Posterior cingulate gyrus (tissue), 11 donors: ENCODE measurements at places on chromosomes 3 and 15.
A peak's percentile ranks its signal among the peaks of the same experiment; 100 is the strongest.

GRCh38 chr15:56040081-56041035 is 46.9 kb upstream of the NEDD4 start:
- no peak for DNase-seq

- DNase-seq = peak; percentile 5
Observed at GRCh38 chr15:90029024-90029423, 27.9 kb downstream of the ZNF710 start.

DNA sequence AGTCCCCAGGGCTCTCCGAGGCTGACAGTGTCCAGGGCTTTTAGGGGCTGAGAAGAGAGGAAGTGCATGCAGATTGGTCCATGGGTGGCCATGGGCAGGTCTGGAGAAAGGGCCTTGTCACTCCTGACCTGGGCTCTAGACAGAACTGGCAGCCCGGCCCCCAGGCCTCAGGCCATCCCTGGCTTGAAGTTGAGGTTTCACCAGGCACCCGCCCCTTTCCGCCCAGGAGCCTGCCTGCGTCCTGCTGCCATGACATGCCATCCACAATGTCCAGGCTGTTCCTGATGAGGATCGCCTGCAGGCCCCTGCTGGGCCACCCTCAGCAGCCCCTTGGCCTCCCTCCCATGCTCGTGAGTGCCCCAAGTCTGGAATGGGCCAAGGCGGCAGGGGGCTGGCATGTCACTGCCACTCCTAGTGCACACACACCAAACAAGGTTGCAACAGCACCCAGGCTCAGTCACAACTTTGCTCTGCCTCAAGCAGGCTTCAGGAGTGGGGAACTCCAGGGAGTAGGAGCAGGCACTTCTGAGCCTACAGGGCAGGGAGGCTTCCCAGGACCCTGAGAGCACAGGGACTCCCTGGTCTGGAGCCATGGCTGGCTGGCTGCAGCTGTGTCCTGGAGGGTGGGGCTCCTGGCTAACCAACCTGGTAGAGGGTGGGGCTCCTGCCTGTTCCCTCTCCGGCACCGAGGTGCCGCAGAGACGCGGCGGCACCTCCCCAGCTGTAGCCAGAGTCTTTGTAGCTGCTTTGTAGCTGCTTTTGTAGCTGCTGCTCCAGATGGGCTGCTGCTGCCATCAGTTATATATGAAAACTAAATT is 1457.1 kb upstream of the GBE1 start:
- DNase-seq = peak; percentile 79

DNA sequence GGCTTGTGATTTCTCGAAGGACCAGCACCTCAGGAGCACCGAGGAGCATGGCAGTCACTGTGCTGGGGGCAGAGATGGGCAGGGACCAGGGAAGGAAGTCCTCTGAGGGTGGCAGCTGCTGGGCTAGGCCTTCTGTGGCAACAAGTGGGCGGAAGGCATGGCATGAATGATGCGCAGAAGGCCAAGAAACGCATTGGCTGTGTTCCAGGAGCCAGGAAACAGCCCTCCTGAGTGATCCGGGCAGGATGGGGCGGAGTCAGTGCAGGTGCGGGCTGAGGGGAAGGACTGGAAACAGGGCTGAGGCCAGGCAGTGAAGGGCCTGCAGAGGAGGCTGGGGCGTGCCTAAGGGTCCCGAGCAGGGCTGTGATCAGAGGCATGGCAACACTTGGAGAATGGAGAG is 23.6 kb downstream of the MRPS11 start:
- DNase-seq = no peak

GRCh38 chr3:194137506-194138474 is 1.8 kb downstream of the HES1 start:
- DNase-seq = peak; percentile 85

DNA sequence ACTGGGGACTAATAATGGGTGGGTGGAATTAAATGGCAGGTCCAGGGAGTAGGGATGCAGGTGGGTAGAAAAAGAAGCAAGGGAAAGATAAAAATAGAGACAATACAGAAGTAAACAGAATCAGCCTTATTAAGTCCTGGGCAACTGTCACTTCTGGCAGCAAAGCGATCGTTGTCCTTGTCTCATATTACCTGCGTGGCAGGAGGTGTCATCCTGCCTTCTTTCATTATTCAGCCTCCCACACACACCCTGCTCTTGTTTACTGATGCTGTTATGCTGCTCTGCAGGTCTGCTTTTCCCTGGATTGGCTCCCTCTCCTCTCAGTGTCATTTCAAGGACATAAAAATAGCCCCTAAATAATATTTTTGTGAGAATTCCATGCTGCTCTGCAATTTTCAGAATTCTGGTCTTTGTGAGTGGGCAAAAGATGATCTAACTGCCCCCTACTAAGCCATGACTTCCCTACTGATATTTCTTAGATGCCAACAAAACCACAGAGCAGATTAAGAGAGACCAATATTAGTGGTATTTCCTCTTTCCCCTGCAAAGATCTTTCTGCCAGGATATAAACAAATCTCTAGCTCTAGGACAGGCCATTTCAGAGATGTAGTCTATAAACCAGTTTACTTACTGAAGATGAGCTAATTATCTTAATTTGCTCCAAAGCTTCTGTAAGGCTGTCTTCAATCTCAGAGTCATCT is 8.5 kb downstream of the VEPH1 start:
- DNase-seq = no peak

- no peak for DNase-seq
Observed at GRCh38 chr15:35320158-35320780, 225.7 kb downstream of the DPH6 start.
